ENCODE measurements at places on chromosomes 2 and 18. TPM values are rescaled to one million over a fixed set of nuclear protein-coding genes. Genes with fewer than 3 reads are reported as not detected.

GRCh38 chr2:46367286-46367685 is 70.1 kb downstream of the EPAS1 start:
- DNase-seq = no peak

GRCh38 chr2:166417669-166418068 is 41.9 kb upstream of the SCN9A start:
- DNase-seq = peak; percentile 12

The IFIH1 gene
- 5.3 TPM for total RNA-seq

DNA sequence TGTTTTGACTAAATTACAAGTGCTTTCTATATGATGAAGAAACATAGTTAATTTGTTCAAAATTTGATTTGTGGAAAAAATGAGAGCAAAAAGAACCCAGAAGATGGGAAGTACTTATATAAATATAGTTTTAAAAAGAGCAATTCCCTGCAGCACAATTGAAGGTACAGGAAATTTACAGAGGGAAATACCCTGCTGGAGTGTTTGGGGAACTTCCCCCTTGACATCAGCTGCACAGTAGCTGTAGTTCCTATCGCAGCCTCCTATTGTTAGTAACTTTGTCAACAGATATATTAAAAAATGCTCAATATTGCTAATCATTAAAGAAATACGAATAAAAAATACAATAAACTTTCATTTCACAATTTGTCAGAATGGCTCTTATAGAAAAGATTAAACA is 1118.8 kb upstream of the ZEB2 start:
- peak; percentile 50 for DNase-seq

The VSNL1 gene
- not detected for total RNA-seq

- no peak for DNase-seq
These were observed 37.2 kb upstream of the THOC1 start for GRCh38 chr18:305003-305501.

GRCh38 chr18:62857263-62857976 is 142.1 kb downstream of the PHLPP1 start:
- no peak for DNase-seq

The CSRNP3 gene
- total RNA-seq = 0.13 TPM

The TOGARAM2 gene
- total RNA-seq = 0.13 TPM

GRCh38 chr18:35691625-35692024 is 110.1 kb downstream of the GALNT1 start:
- no peak for DNase-seq

GRCh38 chr2:48032765-48033164 is 126.5 kb upstream of the FBXO11 start:
- DNase-seq = no peak

GRCh38 chr2:18907508-18907907 is 318.1 kb upstream of the NT5C1B start:
- DNase-seq = no peak

- no peak for DNase-seq
These were observed 60.0 kb downstream of the PIKFYVE start for GRCh38 chr2:208326016-208326415.

DNA sequence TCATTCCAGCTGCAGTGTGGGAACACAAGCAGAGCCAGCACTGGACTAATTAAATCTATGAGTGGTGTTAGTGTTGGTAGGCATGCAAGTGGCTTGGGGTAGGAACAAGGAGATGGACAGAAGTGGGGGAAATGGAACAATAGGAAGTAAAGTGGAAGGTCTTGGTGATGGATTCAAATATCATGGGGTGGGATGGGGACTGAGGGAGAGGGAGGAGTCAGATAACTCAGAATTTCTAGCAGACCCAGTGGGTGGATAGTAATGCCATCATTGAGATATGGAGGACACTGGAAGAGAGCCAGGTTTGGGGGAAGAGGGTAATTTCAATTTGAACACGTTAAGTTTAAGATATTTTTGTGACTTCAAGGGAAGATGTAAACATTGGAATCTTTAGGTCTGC is 2.9 kb upstream of the LNPK start:
- DNase-seq = no peak

GRCh38 chr2:199850218-199850717 is 724 bp downstream of the FTCDNL1 start:
- DNase-seq = no peak

DNA sequence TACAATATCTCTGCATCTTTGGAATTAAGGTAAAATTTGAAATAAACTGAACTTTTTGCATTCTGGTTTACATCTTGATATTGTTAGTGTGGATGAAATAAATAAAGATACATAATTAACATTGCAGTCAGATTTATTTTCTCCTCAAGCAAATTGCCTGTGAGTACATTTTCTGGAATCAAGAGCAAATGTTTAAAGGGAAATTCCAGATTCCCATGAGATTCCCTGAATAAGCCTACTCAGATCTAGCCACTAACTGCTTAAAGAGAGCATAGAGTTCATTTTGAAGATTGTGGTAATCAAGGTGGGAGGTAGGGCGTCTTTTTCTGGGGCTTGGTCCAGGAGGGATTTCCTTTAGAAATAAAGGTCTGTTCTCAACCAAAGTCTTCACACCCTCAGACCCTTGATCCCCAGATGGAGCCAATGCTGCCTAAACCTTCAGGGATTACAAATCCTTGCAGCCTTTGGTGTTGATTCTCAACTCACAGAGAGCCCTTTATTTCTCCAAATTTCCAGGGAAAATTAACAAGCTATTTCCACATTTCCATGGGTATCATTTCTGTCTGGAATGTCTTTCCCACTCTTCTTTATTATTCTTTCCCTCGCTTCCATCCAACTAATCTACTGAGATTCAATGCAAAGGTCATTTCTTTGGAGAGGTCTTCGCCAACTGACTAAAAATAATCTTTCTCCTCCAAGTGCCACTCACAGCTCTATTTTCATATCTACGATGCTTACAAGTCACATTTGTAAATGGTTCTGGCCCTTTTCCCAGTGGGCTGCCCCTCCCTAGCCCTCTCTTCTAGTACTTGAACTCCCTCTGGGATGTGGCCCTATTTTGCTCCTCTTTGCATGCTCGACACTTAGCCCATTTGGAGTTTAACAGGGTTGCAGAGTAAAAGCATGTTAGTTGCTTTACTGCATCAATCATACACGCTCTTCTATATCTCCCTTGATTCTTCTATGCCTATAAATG is 79.8 kb upstream of the SPATS2L start:
- no peak for DNase-seq

DNA sequence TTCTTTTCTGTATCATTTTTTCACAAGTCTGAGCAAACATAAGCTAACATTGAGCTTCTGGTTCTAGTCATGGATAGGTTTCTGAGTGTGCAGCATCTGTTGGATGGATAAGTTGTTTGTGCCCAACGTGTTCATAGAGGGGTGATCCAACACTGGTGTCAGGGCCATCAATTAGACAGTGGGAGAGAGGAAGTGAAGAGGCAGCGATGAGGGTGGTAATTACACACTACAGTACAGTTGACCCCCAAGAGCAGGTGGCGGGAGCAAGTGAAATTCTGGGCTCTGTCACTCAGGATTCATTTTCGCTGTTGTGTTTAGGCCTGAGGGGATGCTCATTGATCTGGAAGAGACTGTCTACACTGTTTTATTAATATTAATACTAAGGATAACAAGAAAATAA is 180.0 kb upstream of the CXCR4 start:
- no peak for DNase-seq

GRCh38 chr18:77130229-77131099 is 2.1 kb downstream of the MBP start:
- DNase-seq = no peak

- no peak for DNase-seq
These were observed 217.6 kb downstream of the CDH7 start for GRCh38 chr18:65968239-65969004.
